A549 treated with RU486 at 1 μM for 4 hours (cell line): ENCODE measurements at places on chromosomes 6 and 20. TPM values are rescaled to one million over a fixed set of nuclear protein-coding genes. Genes with fewer than 3 reads are reported as not detected.

The SYS1 gene
- total RNA-seq = 29.1 to 31.6 TPM (median 30.4 TPM) in 5 replicates

The TBXT gene
- not detected in 5 replicates for total RNA-seq

The ALDH5A1 gene
- total RNA-seq = 6.1 to 8.3 TPM (median 7.6 TPM) in 5 replicates

The IMPG1 gene
- not detected in 5 replicates for total RNA-seq

The MYBL2 gene
- total RNA-seq = 77.9 to 92.0 TPM (median 80.1 TPM) in 5 replicates

The EEF1A2 gene
- total RNA-seq = 134 to 157 TPM (median 155 TPM) in 5 replicates

The OR2H2 gene
- total RNA-seq = not detected in 5 replicates

The PRDM13 gene
- 0.67 to 1.3 TPM (median 1.1 TPM) in 5 replicates for total RNA-seq

The C20orf202 gene
- 0.09 to 0.12 TPM in 2 of 5 replicates, not detected in the others for total RNA-seq

The FAM110A gene
- total RNA-seq = 6.6 to 12.5 TPM (median 11.5 TPM) in 5 replicates

The MICB gene
- 6.0 to 8.4 TPM (median 7.5 TPM) in 5 replicates for total RNA-seq

The HDAC2 gene
- 63.3 to 102 TPM (median 86.7 TPM) in 5 replicates for total RNA-seq

The SAMD3 gene
- not detected in 5 replicates for total RNA-seq

The TGM3 gene
- 0.05 TPM in 1 of 5 replicates, not detected in the others for total RNA-seq

The UBR2 gene
- total RNA-seq = 4.8 to 7.5 TPM (median 6.6 TPM) in 5 replicates

The CLDN20 gene
- total RNA-seq = not detected in 5 replicates
